Motor neuron (in vitro differentiated cells): ENCODE measurements at places on chromosomes 1 and 21.

DNA sequence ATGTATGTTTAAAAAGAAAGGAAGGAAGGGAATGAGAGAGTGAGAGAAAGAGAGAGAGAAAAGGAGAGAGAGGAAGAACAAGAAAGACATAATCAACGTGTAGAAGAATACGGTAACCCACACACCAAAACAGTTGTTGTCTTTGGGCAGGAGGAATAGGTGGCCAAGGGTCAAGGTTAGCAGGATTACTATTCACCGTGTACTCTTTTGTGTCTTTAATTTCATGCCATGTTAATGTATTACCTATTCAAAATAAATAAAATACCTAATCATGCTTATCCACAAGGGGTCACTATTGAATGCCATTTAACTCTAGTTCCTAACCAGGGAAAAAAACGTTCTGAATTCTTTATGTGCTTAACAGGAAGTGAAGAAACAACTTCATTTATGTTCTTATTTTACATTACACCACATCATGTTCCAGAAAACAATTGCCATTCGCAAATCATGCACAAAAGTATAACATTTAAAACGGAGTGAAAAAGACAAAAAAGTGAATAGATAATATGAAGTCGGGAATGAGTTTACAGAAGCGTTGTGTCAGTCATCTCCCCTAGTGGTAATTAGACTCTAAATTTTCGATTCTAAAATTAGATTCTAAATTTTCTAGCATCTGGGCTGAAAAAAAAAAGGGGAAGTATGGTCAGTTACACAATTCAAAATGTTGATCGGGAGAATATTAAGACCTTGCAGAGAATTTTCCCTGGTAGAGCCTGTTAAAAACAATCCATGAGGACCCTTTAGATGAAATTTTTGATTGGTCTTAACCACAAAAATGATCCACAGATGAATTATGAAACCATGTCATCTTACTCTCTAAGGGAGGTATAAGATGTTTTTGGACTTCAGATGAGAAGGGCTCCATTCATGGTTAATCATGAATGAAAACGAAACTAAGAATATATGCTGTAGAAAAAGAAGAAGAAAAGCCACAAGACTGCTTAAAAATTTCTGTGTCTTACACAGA is 700 bp upstream of the KMO start:
- peak; percentile 51 for ATAC-seq

DNA sequence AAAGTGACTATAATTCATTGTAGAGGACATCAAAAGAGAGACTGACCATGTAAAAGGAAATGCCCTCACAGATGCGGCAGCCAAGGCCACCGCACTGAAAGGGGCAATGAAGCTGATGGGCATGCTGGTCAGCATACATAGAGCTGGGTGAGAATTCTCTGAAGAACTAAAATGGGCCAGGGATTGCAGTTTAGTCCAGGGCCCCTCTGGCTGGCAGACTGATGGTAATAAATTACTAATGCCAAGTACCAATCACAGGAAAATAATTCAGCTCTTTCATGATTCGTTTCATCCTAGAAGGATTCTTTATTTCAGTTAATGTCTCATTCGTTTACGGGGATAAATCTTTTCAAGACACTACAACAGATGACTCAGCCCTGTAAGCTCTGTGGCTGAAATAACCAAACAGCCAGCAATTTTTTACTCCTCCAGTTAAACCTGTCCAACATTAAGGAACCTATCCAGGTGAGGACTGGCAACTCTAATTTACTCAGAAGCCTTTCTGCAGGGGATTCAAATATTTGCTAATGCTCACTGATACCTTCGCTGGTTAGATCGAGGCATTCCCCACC is 56.9 kb upstream of the MAP1LC3C start:
- no peak for ATAC-seq

DNA sequence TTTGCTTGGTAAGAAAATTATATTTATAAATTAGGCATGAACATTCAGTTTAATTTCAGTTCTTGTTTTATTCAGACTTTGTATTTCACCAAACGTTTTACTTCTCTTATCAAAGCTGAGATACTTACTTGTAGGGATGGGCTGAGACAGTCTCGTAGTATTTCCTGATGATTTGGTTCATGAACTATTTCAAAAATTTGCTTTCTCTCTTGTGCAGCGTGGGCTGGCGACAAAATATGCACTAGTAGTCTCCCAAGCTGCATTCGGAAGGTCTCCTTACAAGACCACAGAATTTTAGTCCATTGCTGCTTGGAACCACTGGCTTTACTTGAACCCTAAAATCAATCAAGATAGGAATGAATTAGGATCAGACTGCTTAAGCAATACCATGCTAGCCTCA is 91.7 kb upstream of the GNG4 start:
- no peak for ATAC-seq

DNA sequence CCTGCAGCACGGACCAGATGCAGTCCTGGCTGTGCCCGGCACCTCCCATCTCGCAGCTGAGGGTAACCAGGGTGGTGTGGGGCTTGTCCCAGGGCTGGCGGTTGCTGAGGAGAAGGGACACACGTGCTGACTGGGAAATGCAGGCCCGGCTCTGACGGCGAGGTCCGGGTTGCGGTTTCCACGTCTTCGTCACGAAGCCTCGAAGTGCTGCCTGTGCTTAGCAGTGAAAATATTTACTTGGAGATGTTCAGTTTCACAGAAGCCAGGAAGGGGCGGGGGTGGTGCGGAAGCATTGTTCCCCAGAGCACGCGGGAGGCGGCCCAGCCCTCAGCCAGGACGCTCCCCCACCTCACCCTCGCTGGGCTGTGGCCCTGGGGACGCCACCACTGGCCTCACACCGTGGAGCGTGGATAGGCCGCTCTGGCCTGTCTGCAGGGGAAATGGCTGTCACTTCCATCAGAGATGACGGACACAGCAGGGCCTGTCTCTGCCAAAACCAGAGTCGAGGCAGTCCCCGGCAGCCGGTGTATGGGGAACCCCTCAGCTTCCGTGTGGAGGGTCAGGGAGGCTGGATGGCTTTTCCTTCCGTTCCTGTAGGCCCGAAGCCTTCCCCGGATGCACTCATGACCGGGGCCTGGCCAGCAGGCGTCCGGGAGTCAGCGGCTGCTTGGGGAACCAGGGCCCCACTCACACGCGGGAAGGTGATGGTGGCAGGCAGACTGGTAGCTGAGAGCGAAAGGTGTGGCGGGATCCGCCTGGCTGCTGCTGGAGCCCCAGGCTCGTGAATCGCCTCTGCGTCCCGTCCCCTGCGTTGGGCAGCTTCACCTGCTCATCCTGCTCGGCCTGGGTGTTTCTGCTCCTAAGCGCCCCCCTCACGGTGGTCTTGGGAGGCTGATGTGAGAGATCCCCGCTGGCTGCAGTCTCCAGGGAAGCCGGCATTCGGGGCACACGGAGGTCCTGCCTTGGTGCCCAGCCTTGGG is 14.7 kb upstream of the POFUT2 start:
- ATAC-seq = peak; percentile 61

GRCh38 chr1:20678599-20678998 is 17.4 kb upstream of the DDOST start:
- no peak for ATAC-seq

DNA sequence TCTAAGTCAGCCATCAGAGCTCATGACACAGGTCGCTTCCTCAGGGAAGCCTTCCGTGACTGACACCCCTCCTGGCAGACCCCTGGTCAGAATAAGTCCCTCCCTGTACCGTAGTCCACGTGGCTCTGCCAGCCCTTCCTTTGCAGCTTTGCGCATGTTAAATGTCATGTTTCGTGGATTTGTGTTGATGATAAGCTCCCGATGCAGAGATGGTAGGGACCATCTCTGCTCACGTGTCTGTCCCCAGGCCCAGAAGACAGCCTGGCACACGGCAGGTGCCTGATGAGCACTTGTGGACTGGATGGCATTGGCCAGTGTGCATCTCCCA is 75.9 kb downstream of the DHRS3 start:
- no peak for ATAC-seq

- ATAC-seq = no peak
These were observed 12.9 kb upstream of the EPHA2 start for GRCh38 chr1:16168622-16169360.
